Hematopoietic multipotent progenitor cell treated with erythropoietin and hydrocortisone succinate and interleukin-3 and kit ligand, for 17 days (in vitro differentiated cells): ENCODE measurements at places on chromosomes 16 and 17.

- no peak for DNase-seq
Observed at GRCh38 chr16:85211271-85211801, 99.1 kb upstream of the CIBAR2 start.

DNA sequence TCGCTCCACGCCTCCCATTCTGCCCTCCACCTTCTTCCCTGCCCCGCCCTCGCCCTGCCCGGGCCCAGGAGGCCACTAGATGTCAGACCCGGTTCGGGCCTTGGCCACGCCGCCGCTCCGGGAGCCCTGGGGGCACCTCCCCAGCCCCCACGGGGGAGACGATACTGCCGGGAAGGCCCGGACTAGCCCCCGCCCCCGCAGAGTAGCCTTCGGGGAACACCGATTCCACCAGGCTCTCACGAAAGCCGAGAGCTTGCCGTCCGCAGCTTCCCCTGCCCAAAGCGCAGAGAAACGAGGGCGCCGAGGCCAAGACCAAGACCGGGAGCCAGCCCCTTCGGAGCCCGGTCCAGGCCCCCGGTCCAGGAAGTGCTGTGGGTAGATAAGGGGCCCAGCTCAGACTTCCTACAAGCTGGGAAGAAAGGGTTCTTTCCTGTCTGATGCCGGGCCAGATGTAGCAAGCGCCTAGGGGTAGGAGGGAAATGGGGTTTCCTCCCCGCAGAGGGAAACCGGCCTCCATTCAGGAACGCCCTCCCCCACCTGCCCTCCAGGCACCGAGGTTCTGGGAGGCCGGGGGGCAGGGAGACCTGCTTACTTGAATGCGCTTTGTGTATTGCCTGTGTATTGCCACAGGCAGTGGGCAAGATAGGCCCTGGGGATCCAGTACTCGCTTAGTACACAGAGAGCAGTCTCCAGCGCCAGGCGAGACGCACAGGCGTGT lies 806 bp upstream of the CYB561 start:
- DNase-seq = no peak

DNA sequence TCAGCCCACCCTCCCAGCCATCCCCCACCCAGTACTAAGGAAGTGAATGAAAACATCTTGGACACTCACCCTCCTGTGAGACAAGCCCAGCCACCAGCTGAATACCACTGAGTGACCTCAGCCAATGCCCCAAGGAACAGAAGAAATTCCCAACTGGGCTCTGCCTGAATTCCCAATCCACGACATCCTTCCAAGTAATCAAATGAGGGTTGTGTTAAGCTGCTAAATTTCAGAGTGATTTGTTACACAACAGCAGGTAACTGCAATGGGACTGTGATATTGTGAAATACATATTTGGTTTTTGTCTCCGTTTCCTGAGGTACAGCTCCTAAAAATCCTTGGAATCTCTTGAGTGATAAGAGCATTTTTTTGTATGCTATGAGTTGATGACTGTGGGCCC lies 578.7 kb upstream of the CDH11 start:
- DNase-seq = no peak

- DNase-seq = no peak
Observed at GRCh38 chr16:85250147-85250463, 137.8 kb upstream of the CIBAR2 start.

- no peak for DNase-seq
Observed at GRCh38 chr17:32523827-32524552, 37.2 kb downstream of the CDK5R1 start.

DNA sequence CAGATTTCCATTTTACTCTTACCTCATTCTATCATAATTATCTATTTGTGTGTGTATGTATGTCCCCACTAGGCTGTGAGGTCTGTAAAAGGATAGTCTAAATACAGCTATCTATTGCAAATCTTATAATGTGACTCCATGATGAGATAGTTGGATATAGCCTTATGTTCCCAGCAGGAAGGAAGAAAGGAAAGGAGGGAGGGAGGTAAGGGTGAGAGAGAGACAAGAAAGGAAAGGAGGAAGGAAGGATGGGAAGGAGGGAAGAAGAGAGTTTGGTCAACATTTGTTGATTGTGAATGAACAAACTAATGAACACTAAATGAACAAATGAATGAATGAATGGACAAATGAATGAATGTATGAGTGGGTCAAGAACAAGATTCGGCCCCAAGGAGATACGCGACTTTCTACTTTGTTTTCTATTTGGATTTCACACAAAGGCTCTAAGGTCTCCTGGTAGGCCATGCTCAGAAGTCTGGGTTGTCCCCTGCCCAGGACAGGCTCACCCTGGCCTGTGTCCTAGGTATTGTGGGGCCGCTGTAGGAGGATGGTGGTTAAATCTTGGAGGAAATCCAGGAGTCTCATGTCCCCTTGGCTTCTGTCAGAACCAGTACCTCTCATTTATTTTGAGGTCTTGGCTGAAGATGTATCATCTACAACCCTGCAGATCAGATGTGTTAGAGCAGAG lies 195.2 kb downstream of the WWOX start:
- no peak for DNase-seq

DNA sequence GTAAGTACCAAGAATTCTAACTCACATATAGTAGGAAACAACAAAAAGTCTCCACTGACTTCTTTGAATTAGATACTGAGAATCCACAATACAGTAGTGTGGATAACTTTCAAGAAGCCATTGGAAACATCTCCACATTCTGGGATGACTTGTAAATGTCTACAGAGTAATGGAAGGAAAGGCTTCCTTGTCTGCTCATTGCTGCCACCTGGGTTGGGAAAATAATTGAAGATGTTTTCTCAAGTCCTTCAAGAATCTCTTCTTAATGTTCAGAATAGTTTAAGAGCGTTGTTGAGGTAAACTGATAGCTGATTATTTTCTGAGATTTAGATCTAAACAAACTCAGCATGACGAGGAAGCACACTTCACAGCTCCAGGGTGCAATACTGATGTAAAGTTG lies 14.0 kb downstream of the CPSF4L start:
- DNase-seq = peak; percentile 63

DNA sequence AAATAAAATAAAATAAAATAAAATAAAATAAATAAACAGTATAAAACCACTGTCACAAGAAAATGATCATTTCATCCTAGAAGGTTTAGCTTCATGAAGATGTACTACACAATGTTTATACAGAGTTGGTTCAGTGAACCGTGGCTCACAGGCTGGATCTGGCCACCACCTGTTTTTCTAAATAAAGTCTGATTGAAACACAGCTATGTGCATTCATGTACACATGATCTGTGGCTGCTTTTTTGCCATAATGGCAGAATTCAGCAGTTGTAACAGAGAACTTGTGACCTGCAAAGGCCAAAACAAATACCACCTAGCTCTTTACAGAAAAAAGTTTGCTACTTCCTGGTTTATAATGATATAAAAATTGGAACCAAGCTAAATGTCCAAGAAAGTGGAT lies 12.6 kb upstream of the RPRML start:
- no peak for DNase-seq

DNA sequence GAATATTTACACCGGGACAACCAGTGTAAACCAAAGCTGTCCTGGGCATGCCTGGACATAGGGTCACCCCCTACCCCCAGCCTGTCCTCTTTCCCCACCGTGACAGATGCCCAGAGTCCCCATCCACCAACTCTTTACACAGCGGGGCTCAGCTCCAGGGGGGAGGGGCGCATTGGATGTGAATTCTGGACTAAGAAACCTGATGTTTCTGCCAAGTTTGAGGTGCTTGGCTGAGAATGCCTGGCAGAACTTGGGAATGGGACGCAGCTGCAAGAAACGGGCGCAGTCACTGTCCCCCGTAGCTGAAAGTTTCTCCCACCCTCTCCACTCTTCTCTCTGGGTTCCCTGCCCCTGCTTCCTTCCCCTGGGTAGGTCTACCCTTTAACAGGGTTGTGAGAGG lies 68.0 kb upstream of the CDC42EP4 start:
- no peak for DNase-seq

GRCh38 chr16:64933885-64934284 lies 188.0 kb downstream of the CDH11 start:
- no peak for DNase-seq

GRCh38 chr16:68798398-68798797 lies 44.9 kb upstream of the TANGO6 start:
- DNase-seq = no peak

GRCh38 chr17:67456889-67457288 lies 79.8 kb downstream of the PITPNC1 start:
- no peak for DNase-seq

DNA sequence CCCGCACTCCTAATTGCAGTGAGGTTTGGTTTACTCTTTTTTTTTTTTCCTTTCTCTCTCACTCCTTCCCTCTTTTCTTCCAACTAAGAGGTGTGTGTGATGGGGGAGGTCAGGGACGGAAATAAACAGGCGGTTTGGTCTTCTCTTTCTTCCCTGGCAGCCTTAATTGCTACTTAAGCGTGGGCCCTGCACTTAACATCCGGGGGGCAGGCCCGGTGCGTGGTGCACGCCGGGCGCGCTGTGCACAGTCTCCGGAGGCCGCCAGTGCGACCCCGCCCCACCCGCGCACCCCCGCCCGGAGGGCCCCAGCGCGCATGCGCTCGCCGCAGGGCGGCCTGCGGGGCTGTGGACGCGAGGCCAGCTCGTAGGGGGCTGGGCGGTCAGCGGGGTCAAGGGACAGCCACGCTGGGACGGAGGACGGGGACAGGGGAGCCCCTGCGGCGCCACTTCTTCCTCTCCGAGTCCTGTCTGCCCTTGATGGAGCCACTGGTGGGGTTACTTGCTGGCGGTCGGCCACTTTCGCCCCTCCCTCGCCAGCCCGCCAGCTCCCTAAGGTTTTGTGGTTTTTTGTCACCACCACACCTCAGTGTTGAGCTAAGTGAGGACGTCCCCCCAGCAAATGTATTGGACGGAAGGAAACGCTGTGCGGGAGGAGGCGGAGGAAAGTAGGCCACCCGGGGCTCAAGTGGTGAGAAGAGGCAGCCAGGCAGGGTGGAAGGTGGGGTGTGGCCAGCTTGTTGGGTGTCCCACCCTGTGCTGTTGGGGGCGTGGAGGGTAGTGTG lies 120.9 kb downstream of the MRM1 start:
- DNase-seq = peak; percentile 61

- DNase-seq = no peak
Observed at GRCh38 chr17:72336026-72336803, 215.4 kb downstream of the SOX9 start.

DNA sequence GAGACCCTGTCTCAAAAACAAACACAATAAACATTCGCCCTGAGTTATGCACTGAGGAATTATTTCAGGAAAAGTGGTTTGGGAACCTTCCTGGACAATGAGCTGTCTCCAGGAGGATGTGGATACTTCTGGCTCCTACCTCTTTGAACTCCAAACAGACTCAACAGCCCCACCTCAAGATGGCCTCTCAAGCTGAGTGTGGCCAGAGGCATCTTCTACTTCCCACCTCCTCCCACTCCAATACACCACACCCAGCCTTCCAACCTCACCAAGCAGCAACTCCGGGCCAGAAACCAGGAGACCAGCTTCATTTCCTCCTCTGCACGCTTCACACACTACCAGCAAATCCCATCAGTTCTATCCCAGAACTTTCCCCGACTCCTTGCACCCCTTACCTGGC lies 11.6 kb downstream of the HBQ1 start:
- peak; percentile 5 for DNase-seq

- no peak for DNase-seq
Observed at GRCh38 chr17:71793518-71793917, 327.3 kb upstream of the SOX9 start.

DNA sequence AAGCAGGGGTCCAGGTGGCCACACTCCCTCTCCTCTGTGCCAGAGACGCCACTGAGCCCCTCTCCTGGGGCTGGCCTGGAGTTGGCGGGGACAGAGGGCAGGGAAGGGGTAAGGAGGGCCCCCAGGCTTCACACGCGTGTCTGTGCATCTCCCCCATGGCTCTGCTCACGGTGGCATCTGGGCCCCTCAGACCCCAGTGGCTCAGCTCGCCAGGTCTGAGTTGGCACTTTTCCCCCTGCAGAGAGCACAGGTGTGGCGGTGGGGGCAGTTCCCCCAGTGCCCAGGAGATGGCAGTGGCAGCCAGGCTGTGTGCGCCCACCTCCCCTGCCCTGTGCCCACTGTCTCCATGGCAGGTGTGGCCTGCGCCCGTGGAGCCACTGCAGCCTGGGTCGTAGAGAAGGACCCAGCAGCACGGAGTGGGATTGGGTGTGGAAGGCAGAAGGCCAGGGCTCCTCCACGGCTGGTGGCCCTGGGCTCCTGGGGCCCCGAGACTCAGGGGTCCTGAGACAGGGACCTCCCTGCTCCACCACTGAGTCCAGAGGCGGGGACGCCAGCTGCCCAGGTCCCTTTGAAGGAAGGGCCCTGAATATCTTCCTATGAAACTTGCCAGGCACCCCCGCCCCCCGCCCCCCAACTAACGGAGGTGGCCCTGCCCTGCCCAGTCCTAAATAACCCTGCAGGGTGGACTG lies 4.3 kb upstream of the APRT start:
- DNase-seq = peak; percentile 11

DNA sequence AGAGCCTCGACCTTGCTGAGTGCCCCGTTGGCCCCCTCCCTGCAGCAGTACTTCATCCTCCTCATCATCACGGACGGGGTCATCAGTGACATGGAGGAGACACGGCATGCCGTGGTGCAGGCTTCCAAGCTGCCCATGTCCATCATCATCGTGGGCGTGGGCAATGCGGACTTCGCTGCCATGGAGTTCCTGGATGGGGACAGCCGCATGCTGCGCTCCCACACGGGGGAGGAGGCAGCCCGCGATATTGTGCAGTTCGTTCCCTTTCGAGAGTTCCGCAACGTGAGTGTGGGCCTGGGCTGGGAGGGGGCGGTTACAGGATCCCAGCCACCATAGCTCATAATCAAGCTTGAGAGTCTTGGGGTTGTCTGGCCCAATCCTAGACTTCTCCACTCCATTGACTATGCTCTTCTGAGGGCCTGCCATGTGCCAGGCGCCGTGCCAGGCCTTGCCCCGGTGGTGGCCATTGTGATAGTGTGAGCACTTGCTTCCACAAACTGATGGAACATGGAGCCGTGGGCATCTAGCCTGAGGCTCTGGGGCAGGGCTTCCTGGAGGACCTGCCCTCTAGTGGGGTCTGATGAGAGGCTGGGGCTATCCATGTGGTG lies 39.7 kb downstream of the PSME3IP1 start:
- no peak for DNase-seq

DNA sequence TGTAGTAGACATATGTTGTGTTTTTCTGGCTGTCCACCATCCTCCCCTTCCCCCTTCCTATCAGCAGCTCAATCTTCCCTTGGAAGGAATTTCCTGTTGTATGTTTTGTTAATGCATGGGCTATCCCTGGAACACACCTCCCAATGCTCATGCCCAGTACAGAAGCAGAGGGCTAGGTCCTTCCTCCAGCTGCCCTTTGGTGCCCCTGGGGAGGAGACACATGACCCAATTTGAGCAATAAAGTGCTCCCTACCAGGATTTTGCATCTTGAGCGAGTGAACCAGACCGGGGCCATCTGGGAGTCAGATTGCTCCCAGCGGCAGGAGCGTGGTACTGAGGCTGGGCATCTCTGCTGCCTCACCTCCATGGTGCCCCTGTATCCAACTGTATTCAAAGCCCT lies 141.5 kb upstream of the MED13 start:
- no peak for DNase-seq

DNA sequence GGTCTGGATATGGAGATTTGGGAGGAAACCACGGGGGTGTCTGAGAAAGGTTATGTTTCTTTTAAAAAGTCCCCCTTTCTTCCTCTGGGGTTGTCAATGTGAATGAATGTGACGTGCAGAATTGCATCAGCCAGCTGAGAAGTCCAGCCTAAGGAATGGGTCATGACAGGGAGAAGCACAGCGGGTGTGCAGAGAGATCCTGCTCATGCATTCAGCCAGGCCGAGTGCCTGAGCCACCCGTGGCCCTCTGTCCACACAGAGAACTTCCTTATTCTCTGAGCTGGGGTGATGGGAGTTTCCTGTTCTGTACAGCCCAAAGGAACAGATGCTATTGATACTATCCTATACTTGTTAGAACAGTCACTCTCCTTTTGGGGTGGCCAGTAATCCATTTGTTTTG lies 117.9 kb downstream of the CPPED1 start:
- DNase-seq = no peak
